ENCODE measurements at places on chromosomes 12 and 14.

- DNase-seq = no peak
These were observed 37.8 kb downstream of the MYO1H start for GRCh38 chr12:109385339-109386058.

GRCh38 chr12:100146252-100146651 is 3.6 kb upstream of the BLTP3B start:
- DNase-seq = no peak

DNA sequence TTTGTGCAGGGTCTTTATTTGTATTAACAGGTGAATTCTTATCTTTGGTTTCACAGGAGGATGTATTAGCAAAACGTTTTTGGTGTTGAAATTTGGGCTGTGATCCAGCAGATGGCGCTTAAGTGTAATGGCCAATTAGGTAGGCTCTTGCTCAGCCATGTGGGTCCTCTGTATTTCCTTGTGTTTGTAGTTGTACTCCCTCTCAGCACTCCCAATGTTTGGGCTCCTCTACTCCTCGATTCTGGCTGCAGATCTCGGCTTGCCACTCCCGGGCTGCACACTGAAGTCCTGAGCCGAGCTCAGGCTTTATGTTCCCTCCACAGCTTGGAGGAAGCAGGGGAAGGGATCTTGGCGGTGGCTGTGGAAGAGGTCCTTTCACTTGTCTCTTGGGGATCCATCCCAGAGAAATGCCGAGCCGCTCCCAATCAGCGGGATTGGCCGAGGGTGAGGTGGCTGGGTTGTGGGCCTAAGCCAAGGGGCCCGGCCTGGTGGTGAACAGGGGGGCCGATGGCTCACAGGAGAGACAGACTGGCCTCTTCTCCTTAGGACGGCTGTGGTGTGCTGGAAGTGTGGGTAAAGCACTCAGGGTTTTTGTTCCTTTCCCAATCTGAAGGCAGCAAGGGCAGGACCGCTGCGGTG is 133.7 kb downstream of the AEBP2 start:
- no peak for DNase-seq

DNA sequence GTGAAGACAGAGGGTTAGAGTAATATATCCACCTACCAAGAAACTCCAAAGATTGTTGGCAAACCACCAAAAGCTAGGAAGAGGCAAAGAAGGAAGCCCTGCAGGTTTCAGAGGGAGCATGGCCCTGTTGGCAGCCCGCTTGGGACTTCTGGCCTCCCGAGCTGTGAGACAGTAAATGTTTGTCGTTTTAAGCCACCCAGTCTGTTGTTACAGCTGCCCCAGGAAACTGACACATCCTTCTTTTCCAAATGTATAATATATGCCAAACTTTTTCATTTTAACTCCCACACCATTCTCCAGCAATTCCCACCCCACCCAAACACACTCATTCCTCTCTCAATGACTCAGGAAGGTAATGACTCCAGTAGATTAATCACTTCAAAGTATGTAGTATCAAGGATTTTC is 74.0 kb downstream of the RPS29 start:
- DNase-seq = no peak

- DNase-seq = no peak
These were observed 559 bp upstream of the LMBR1L start for GRCh38 chr12:49111206-49111605.

GRCh38 chr12:132344181-132344580 is 14.8 kb upstream of the GALNT9 start:
- no peak for DNase-seq

DNA sequence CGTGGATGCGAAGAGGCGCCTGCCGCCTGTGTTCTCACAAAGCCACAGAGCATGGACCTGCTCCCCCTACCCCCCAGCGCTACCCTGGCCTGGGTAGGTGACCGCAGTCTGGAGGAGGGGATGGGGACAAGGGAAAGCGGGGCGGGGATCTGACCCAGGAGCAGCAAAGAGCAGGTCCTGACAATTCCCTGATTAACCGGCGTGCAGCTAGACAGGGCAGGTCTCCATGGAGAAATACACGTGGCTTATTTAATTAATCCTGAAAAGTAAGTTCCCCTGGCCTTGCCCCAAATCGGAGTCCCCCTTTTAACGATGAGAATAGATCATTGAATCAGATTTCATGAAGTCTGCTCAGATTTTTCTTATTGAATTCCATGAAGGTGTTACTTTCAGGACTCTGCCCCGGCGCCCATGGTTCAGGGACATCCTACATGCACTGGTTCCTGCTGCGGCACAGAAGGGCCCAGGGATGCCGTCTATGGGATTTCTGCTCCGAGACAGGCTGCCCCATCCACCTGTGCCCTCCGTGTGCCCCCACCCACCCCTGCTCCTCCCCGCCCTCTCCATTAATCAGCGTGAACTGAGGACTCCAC is 251.0 kb upstream of the SFSWAP start:
- DNase-seq = no peak

DNA sequence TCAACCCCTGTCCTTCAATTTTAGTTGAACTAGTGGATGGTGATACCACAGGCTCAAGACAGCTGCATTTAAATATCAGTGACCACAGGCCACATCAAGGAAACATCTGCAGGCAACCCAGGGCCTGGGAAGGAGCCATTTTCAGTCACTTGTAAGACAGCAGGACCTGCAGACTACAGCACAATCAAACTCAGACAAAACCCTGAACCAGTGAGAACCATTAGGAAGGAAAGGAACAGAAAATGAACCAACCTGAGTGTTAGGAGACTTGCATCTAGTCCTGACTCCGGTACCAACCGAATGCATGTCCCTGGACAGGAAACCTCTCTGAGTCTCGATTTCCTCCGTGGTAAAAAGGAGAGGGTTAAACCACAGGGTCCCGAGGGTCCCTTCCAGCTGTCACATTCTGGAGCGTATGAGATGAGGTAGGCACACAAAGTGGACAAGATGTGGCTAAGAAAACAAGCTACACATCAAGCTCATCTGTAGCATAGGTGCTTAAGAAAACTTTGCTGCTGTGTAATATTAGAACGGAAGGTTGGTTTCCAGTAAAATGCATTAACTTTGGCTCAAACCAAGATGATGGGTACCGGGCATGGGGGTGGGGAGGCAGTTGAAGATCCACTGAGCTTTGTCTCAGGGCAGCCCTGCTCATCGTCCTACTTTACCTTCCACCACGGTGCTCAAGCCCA is 1.6 kb upstream of the CDKN1B start:
- DNase-seq = no peak

- no peak for DNase-seq
These were observed 10.5 kb downstream of the AKT1 start for GRCh38 chr14:104784846-104785707.

DNA sequence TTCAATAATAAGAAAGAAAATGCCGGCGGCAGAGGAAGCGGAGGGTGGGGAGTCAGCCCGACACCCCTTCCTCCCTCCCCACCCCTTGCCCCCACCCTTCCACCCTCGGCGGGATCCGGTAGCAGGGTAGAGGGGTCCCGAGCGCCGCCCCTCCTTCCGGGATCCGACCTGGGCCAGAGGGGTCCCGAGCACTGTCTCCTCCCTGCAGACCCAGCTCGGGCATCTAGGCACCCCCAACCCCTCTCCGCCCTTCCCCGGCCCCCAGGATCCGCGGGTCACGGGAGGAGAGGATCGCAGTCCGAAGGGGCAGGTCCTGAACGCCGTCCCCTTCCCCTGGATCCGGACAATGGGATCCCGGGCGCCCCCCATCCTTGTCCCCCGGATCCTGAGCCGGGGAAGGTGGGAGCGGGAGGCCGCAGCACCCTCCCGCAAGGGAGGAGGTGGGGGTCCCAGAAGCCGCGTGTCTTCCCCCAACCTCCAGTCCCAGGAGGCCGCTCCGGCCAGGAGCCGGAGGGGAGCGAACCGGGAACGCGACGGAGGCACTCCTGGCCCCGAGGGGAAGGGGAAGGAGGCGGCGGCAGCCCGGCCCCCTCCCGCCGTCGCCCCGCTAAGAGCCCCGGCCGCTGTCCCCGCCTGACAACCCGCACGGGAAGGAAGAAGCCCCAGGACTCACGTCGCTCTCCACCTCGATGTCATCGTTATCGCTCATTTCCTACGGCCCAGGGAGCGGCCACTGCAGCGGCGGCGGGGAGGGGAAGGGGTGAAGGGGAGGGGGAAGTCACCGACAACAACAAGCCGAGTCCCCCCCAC is 481 bp downstream of the MAX start:
- peak; percentile 9 for DNase-seq

- DNase-seq = no peak
These were observed 376.7 kb downstream of the ALG10 start for GRCh38 chr12:34398706-34399630.

DNA sequence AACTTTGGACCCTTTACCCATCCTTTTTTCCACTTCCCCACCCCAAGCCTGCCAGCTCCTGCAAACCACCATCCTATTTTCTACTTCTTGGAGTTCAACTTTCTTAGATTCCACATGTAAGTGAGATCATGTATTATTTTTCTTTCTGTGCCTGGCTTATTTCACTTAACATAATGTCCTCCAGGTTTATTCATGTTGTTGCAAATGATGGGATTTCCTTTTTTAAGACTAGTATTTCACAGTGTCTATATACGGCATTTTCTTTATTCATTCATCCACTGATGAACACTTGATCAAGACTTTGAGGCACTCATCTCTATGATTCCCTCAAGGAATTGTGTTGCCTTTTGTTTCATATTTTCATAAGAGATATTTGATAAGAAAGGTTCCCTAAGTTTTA is 5.6 kb upstream of the PRPF39 start:
- DNase-seq = no peak
